M059J (cell line): ENCODE measurements at places on chromosomes 5 and 9.
A peak's percentile ranks its signal among the peaks of the same experiment; 100 is the strongest.

DNA sequence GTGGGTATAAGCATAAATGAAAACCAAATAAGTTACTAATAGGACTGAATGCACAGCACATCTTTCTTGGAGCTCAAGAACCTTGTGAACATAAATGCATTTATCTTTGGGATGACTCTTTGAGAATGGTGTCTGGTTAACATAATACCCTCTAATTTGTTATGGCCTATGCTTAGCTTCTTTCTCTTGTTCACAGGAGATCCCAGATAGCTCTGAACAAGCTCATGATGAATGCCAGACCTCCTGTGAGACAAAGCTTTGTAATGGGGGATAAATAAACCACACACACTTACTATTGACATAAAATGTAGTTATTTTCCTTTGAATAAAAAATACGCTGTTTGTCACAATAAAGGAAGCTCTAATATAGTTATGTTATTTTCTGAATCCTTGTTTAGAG, 111.5 kb downstream of the PSAT1 start:
- no peak for DNase-seq

DNA sequence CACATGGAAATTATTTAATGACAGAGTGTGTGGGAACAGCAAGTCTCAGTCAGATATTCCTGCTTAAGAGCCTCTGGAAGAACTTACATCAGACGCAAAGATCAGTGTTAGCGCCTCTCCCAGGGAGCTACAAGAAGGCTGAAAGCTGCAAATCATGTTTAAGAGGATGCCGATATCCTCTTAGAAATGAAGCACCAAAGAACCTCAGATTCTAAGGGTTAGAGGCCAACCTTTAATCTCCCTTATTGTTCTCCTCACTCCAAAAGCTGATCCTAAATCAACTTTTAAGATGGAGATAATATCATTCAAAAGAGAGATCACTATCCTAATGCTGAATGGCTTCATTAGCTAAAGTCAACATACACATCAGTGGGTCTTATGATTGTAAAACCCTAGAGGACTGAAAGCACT, 160.6 kb downstream of the NFIB start:
- no peak for DNase-seq

DNA sequence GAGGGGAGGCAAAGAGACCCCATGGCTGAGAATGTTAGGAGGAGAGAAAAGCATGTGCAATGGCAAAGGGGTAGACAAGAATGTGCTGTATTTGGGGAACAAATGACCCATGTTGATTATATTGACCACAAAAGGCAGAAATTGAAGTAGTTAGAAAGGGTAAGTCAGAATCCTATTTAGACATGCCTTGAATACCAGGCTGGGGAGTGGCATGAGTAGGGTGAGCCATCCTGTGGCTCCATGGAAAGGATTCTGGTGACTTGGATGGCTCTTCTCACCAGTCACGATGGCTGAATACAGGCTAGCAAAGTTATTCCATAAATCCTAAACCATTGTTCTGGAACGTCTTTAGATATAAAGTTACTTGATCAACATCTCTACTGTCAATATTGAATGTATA, 73.4 kb upstream of the MEF2C start:
- peak; percentile 14 for DNase-seq

DNA sequence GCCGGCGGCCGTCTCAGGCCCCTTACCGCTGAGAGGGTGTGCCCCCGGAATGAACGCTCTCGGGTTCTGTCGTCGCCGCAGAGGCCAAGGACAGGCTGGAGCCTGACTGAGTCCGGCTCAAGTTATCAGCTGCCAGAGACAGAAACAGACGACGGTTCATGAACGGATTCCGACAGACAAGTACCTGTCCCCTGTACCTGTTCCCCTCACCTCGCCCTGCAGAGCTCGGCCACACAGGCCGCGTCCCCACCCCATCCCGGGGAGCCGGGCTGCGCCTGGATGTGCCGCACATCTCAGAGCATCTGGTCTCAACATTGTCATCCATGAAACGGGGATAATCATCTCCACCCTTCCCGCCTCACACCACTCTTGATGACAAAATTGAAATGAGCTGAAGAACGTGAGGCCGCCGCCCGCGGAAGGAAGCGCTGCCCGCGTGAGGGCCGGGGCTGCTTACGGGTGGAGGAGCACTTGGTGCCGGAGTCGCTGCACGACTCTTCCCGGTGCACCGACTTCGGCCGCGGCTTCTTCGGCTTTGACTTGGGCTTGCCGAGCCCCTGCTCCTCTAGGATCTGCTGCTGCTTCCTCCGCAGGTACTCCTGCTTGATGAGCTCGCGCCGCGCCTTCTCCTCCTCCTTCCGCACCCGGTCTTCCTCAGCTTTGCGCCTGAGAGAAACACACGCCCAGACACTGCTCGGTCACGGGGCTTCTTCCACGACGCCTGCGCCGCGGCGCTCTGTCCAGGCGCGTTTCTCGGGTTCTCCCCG, 89.2 kb downstream of the CAMSAP1 start:
- no peak for DNase-seq

GRCh38 chr9:26321935-26322334, 570.7 kb downstream of the CAAP1 start:
- no peak for DNase-seq

DNA sequence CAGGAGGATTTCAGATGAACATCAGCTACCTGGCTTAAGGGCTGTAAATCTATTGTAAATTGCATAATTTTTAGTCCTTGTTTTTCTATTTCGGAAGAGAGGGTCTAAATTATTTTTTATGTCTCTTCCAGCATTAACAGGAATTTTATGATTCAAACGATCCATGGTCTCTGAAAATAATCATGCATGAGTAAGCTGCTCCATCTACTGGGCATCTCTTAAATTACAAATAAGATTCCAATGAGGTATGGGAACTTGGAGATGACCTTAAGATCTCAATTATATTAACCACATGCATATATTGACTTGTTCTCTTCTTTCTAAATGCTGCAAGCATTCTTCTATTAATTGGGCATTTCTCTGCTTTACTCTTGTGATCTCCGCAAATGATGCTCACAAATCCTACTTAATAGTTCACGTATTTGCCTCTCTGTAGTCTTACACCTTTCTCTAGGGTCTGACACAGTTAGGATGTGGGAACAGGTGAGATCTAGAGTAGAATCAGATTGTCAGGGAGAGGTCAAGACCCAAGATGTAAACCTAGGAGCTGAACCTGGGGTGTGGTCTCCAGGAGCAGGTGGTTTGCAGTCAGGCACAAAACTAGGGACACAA, 86.9 kb downstream of the NUDT12 start:
- peak; percentile 62 for DNase-seq

DNA sequence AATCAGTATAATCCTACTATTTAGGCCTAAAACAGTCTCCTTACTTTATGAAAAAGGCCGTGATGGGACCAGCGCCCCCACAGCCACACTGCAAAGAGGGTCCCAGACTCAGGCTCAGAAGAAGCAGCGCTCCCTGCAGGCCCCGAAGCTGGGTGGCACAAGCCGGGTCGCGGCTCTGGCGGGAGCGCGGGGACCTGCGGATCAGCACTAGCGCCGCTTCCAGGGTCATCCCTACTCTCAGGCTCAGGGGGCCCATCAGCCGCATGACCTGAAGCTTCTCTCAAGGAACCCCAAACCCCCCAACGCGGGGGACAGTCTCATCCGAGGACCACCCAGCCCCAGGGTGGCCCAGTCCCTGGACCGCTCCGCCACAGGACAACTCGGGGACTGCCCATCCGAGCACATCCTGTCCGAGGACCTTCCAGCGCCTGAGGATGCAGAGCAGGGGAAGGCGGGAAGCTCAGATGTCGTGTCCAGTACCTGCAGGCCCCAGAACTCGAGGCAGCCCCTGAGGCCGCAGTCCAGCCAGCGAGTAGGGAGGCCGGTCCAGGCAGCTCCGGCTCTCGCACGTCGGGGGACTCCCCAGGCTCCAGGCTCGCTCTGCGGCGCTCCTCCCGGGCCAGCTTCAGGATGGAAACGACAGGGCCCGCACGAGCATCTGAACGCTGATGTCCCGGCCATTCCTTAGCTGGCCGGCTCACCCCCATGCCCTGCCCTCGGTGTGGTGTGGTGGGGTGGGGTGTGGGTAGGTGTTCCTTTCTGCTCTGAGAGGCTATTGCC, 32.4 kb upstream of the CDK20 start:
- no peak for DNase-seq

DNA sequence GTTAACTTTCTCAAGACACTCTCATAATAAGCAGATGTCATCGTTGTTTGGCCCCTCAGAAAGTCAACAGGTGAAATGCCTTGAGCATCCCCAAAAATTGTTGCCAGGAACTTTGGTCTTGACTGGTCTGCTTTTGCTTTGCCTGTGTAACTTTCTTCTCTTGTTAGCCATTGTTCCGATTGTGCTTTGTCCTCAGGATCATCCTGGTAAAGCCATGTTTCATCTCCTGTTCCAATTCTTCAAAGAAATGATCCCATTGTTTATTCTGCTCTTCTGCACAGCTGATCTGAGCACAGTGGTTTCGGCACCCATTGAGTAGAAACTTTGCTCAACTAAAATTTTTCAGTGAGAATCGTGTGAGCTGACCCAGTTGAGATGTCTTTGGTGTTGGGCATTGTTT, 8.1 kb upstream of the ZBED3 start:
- no peak for DNase-seq

GRCh38 chr9:96219026-96219899, 82.7 kb downstream of the HSD17B3 start:
- no peak for DNase-seq

- no peak for DNase-seq
These were observed 212.4 kb downstream of the EFNA5 start for GRCh38 chr5:107458322-107458721.

DNA sequence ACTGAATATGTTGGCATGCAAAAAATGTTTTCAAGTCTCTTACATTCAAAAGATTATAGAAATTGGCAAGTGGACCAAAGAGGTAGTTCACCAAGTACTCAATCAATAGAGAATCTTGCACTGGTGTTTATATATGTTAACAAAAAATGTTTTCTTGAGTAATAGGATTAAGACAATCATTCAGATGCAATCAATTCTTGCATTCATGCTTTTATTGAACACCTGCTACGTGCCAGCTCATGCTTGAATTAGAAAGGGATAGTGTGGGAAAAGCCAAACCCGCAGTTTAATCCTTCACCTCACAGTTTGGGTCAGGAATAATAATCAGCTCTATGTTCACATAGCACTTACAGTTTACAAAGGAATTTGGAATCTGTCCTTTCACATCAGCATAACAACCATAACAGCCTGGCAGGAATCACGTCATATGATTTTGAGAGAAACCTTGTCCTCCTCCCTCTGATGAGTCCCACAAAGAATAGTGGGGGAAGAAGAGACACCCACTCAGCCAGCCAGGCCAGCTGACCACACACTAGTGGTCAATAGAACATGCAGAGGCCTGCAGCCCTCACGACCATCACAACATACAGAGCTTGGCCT, 36.8 kb upstream of the FRRS1L start:
- no peak for DNase-seq

GRCh38 chr9:82513976-82514735, 525.6 kb downstream of the SPATA31D1 start:
- DNase-seq: peak; percentile 25

DNA sequence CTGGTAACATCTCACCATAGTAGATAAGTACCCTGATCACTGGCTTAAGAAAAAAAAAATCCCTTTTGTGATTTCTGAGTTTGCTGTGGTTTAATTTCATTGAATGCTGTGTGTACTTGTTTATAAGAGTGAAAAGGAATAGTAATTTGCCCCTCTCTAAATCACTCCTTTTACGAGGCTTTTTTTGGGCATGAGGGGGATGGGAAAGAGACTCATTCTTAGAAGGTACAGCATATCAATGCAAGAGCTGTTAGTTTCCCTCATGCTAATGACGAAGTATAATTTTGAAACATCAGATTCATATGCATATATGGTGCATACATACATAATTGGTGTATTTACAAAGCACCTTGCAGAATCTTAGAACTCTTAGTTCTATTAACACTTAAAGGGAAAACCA, 2.4 kb upstream of the SLC44A1 start:
- DNase-seq: no peak

DNA sequence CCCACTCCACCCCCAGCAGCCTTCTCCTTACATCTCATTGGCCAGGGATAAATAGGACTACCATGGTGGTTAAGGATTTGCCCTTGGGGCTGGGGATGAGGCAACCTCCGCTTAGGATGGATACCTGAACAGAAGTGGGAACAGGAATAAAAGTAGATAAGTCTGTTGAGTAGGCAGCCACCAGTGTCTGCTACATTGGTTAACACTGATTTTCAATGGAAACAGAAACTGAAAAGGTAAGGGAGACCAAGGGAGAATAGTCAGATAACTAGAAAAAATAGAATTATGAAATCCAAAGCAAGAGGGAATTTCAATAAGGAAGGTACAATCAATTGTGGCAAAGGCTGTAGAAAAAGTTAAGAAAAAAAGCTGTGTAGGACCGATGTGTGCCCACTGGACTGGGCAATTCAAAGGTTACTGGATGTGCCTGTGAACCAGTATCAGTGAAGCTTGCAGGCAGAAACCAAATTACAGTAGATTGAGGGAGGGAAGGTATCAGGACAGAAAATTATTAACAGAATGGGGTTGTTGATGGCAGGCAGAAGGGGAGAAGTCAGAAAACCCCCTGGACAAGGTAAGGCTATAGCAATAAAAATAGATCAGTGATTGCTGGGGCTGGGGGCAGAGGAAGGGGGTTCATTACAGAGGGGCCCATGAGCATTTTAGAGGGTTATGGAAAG, 48.7 kb downstream of the DNAJC21 start:
- DNase-seq: no peak

- DNase-seq: no peak
These were observed 41.4 kb upstream of the CPLX2 start for GRCh38 chr5:175829813-175830585.

- peak; percentile 72 for DNase-seq
These were observed 625.5 kb upstream of the WWC1 start for GRCh38 chr5:167665841-167666375.

- DNase-seq: peak; percentile 72
These were observed 313.0 kb downstream of the CETN3 start for GRCh38 chr5:90096415-90097081.
